Uterus (tissue), 4 donors: ENCODE measurements at places on chromosomes 12 and 14. TPM values are rescaled to one million over a fixed set of nuclear protein-coding genes. Genes with fewer than 3 reads are reported as not detected.
A peak's percentile ranks its signal among the peaks of the same experiment; 100 is the strongest.

DNA sequence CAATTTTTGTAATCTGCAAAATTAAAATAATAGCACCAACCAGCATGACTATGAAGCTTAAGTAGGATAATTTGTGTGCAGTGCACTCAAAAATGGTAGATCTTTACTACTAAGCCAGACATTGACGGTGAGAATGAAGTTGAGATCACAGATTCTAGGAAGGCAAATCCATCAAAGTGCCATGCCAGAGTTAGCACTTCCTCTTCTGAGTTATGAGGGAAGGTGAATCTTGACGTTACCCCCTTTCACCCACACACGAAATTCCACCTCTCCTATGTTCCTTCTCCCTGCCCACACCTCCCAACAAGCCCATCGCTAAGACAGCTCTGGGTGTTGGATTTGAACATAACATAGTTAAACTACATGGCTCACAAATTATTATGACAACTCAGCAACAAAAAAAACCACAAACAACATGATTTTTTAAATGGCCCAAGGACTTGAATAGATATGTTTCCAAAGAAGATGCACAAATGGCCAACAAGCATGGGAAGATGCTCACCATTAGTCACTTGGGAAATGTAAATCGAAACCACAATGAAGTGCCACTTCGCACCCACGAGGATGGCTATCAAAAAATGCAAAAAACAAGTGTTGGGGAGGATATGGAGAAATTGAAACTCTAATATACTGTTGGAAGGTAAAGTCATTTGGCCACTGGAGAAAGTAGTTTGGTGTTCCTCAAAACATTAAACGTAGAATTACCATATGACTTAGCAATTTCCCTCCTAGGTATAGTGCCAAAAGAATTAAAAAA, 119.3 kb upstream of the RAP1B start:
- no peak for DNase-seq

- no peak for DNase-seq
These were observed 19.5 kb downstream of the MRPS35 start for GRCh38 chr12:27730097-27730588.

DNA sequence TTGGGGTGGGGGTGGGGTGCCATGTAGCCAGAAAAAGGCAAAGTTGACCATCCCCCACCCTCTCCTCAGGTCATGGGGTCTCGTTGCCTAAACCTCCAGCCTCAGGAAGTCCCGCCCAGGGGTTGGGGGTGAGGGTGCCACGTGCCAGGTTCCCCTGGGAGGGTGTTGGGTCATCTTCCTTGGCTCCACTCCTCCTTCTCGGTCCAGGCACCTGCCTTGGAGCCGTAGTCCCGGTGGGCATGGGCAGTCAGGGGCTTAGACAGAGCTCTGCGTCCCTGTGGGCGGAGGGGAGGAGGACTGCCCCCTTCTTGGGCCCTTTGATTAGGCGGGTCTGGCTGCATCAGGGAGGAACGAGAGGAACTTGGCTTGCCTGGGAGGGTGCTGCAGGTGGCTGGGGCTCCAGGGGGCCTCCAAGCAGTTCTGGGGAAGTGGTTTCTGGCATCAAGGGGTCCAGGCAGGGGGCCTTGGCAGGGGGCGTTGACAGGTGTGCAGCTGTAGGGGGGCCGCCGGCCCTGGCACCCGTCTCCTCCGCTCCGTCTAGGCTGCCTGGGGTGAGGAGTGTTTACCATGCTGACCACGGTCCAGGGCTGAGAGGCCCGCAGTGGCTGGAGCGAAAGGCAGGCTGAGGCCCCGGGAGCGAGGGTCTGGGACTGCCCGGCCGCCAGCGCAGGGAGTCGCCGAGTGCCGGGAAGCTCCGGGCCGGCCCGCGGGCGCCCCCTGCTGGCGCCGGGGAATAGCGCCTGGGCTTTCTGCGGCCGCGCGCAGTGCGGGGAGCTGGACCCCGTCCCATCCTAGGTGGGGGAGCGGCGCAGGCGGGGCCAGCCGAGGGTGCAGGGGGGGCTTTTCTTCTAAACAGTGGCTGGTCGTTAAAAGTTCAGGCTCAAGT, 7.9 kb downstream of the SETD1B start:
- peak; percentile 69 for DNase-seq

- no peak for DNase-seq
These were observed 292.4 kb downstream of the DUSP6 start for GRCh38 chr12:89059721-89060541.

DNA sequence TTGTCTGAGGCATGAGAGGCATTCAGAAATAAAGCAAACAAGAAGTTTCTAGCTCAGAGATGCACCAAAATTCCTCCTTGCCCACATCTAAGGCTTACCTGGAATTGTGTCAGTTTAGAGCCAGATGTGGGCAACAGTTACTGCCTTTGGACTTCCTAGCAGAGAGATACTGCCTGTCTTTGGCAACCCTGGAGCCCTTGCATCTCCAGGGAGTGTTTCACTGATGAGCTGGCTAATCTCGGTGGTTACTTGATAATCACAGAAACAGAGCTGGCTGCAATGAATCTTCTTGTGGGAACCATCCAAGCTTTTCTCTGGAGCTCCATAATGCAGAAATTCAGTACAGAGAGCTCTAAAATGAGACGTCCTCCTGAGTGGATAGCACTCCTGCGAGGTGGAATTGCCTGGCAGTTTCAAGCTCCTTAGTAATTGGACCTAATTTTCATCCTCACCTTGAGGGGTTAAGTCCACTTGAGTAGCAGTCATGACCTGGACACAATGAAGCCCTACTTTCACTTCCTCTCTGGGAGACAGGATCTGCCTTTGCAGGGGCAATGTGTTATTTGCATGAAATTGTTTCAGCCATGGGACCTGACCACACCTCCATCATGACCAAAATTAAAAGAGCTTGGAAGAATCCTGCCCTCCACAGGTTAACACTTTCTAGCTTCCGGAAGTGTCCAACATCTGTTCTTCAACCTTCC, 108.8 kb upstream of the ARHGAP5 start:
- no peak for DNase-seq

DNA sequence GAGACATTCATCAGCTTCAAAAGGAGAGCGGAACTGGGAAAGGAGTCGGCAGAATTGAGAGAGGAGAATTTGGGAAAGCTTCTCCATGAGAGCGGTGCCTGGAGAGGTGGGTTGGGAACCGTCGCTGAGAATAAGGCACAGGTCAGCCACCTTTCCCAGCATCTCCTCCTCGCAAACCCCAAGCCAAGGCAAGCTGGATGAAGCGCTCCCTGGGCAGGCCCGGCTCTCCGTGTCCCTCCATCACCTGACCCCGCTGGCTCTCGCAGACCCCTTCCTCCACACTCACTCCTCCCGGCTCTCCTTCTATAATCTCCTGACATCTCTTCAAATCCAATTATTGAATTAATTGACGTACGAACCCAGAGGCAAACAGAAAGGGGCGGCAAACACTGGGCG, 18.9 kb upstream of the ATP5MC2 start:
- no peak for DNase-seq

DNA sequence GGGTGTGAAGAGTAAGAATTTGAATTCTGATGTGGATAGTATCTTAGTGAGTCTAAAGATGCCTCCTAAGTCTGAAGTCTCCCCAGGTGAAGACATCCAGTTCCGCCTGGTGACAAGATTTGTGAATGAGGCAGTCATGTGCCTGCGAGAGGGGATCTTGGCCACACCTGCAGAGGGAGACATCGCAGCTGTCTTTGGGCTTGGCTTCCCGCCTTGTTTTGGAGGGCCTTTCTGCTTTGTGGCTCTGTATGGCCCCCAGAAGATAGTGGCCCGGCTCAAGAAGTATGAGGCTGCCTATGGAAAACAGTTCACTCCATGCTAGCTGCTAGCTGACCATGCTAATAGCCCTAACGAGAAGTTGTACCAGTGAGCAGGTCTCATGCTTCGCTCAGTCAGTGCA, 24.6 kb upstream of the AICDA start:
- DNase-seq = no peak

DNA sequence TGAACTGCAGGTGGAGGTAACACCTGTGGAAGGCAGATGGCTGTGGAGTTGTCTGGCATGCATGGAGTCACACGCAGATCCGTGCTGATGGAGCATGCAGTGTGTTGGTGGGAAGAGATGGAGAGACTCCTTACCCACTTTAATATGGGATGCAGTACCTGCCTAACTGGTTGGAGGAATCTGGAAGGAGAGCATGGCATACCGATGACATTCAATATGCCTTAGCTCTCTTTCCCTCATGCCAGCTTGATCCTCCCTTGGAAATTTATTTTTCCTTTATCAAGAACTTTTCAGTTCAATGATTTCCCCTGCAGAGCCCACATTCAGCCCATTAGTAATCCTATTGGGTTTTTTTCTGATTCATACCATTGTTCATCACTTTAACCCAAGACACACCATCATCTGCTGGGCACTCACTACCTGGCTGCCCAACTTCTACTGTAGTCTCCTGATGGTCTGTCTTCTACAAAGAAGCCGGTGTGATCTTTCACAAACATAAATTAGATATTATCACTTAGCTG, 25.9 kb upstream of the NR2C1 start:
- no peak for DNase-seq

DNA sequence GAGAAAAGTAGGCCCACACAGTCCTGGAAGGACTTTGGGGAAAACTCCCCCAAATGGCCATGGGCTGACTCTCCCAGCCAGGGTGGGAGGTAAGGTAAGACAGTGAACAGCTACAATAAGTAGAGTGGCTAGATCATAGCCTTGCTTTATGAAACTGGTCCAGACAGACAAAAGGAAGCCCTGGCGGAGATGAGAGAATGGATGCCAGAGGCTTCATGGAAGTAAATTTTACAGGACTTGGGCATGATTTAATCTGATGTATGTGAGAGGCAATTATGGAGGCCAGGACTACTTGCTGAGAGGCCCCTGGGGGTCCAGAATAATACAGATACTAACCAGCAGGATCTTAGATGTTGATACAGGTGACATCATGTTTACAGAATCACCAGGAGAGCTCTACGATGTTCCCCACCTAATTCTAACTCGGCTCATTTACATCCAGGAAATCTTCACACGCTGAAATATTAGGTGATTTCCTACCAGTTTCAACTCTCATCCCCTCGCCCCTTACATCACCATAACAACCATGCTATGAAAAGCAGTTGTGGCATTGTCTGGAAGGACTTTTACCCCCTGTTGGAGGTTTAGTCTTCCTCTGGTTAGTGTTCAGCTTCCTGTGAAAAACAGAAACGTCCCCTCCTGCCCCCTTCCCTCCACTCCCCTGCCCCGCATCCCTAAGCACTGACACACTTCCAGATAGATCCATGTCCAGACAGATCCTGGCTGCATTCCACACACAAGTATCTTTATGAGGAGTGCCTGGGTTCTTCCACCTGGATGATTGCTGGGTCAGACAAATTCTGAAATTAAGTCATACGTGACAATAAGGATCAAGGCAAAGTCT, 39.5 kb upstream of the NT5DC3 start:
- no peak for DNase-seq

GRCh38 chr14:78455896-78456435, 285.8 kb downstream of the NRXN3 start:
- no peak for DNase-seq

GRCh38 chr14:97602438-97603117, 805.4 kb downstream of the VRK1 start:
- DNase-seq = no peak

DNA sequence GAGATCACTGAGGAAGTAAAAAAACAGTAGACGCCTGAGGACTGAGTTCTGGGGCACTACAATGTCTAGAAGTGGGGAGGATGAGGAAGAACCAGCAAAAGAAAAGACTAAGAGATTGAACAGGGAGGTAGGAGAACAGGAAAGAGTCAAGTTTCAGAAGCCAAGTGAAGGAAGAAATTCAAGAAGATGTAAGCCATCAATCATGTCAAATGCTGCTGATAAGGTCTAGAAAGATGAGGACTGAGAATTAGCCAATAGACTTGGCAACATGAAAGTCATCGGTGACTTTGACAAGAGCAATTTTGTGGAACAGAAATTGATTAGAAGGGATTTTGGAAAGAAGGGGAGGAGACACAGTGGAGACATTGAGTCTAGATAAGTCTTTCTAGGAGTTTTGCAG, 54.8 kb upstream of the CRY1 start:
- DNase-seq = no peak

GRCh38 chr14:30015489-30015888, 87.8 kb upstream of the PRKD1 start:
- no peak for DNase-seq

DNA sequence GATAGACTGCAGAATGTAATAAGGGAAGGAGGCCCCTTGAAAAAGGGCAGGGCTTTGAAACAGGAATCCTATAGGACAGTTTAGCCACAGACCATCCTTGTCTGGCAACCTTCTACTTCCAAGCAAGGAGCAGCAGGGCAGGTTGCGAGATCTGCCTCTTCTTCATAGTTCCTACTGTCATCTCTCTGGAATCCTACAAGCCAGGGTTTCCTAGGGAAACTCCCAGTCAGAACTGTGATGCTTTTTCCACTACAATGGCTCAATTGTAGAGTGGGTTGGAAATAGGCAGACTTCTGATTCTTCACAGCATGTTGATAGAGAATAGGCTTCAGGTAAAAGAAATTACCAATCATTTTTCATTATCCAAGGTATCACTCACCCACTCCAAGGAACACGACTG, 186.3 kb downstream of the DACT1 start:
- no peak for DNase-seq

- no peak for DNase-seq
These were observed 41.1 kb downstream of the TMEM63C start for GRCh38 chr14:77222546-77223225.

DNA sequence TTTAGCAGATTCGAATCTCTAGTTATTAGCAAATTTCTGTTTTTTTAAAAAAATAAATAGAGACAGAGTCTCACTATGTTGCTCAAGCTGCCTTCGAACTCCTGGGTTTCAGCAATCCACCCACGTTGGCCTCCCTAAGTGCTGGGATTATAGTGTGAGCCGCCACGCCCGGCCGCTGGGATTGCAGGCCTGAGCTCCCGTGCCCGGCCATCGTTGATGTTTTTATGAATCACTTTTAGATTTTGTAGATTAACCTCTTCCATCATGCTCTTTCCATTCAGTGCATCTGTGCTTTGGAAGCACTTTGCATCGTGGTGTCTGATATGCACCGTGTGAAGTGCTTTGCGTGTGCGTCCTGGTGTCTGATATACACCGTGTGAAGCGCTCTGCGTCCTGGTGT, 20.9 kb downstream of the PGAM5 start:
- no peak for DNase-seq

- no peak for DNase-seq
These were observed 3.3 kb downstream of the SP1 start for GRCh38 chr12:53383258-53383657.

LBHD2 gene
- not detected for total RNA-seq

LRRC43 gene
- not detected for total RNA-seq

KRT3 gene
- total RNA-seq = not detected

CCNB1IP1 gene
- total RNA-seq = 59.1 TPM

TAS2R30 gene
- total RNA-seq = 34.9 TPM

KRT77 gene
- not detected for total RNA-seq
